ENCODE measurements at places on chromosomes 12 and 14. TPM values are rescaled to one million over a fixed set of nuclear protein-coding genes. Genes with fewer than 3 reads are reported as not detected.

DNA sequence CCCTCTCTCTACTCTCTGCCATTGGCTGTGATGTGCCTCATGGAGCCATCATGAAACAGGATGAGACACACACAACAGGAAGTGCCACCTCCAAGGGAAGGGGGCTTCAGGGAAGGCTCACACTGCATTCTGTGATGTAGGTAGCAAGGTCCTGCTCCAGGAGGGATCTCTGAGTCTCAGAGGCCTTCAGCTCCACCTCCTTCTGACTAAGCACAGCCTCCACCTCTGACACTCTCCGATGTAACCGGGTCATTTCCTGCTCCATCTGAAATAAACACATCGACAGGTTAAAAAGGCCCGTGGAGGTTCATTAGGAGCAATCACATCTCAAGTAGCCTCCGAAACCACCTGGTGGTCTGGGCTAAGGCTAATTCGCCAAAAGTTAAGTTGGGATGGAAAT lies 93.3 kb downstream of the CIT start:
- no peak for DNase-seq

GRCh38 chr12:112327209-112327938 lies 54.9 kb downstream of the HECTD4 start:
- DNase-seq: no peak

DNA sequence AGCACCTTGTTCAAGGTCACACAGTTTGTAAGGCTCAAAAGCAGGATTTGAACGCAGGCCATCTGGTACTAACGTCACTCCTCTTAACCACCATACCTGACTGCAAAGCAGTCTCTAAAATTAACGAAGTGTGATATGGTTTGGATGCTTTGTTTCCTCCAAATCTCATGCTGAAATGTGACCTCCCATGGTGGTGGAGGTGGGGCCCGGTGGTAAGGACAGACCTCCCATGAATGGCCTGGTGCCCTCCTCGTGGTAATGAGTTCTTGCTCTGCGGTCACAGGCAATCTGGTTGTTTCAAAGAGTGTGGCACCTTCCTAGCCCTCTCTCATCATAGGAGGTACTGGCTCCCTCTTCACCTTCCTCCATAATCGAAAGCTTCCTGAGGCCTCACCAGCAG lies 102.2 kb upstream of the BCL2L14 start:
- no peak for DNase-seq

DNA sequence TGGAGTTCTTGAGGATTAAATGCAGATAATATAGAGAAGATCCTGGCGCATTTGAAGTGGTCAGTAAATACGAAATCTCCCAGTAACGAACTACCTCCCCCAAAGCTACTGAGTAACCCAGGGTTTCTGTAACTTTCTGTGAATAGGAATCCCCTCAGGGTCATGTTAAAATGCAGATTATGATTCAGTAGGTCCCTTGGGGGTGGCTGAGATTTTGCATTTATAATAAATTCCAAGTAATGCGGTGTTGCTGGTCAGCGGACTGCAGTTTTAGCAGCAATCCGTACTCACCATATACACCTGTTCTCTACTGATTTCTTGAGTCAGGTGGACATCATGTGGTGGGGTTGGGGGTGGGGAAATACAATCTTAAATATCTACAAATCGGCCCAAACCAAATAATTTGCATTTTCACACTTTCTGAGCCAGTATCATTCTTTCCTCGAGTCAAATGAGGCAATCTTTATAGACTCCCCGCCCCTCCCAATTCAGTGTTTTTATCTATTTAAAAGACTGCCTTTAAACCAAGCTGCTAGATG lies 868 bp downstream of the SPATA7 start:
- no peak for DNase-seq

DNA sequence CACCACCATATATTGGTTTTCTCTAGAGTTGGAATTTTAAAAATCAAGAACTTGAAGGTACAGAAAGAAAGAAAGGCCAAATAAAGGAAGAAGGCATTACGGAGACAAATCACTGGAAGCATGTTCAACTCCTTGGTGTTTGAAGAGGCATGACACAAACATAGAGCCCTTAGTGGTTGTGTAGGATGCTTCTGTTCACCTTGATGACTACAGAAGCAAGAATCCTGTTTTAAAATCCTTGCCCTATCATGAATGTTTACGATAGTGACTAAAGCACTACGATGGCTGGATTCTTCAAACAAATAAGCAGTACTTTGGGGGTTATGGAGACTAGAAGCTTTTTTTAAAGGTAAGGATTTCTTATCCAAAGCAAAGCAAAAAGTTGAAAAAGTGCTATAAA lies 10.3 kb upstream of the ISM2 start:
- DNase-seq: no peak

DNA sequence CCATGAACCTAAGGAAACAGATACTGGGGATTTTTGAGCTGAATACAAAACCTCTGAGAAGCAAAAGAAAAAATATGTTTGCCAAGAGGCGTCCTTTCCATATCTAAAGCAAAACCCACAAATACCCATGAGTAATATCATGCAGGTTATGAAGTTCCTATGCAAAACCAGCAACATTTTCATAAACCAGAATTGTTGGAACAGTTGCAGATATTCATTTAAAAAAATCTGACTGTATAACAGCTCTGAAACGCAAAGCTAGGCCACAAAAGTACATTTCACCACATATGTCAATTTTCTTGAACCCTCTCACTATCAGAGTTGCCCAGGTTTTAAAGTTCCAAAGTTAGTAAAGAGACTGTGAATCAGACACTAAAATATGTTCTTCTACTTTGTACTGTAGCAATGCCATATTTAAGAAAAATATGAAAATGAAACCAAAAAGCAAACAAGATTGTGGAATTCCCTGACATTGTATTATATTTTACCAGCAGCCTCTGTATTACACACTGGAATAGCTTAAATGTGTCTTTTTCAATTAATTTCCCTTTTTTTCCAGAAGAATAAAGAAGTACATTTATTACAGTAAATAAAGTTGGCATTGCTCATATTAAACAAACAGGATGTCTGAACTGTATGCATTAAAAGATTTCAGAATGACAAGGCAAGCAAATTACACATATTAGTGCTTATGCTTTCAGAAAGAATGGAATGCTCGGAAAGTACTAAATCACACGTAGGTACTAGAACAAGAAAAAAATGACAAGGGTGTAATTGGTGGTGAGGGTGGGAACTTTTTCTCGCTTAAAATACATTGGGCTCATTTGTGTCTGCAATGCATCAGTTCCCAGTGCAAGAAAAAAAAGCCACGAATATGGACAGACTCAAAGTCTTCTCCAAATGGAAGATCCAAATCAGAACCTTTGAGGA lies 33.6 kb upstream of the HIF1A start:
- DNase-seq: no peak

CCDC177 gene
- 0.18 TPM for polyA plus RNA-seq

All from GM23338 (cell line).